Activated CD4-positive, CD25-positive, alpha-beta regulatory T cell treated with anti-CD3 and anti-CD28 coated beads, Interleukin-2, amount 50 U/mL, for 72 hours (primary cell): ENCODE measurements at places on chromosomes 7 and 10.

- DNase-seq = no peak
Observed at GRCh38 chr10:75828413-75828812, 397.0 kb downstream of the LRMDA start.

GRCh38 chr10:504121-504611, 185.3 kb downstream of the DIP2C start:
- no peak for DNase-seq

DNA sequence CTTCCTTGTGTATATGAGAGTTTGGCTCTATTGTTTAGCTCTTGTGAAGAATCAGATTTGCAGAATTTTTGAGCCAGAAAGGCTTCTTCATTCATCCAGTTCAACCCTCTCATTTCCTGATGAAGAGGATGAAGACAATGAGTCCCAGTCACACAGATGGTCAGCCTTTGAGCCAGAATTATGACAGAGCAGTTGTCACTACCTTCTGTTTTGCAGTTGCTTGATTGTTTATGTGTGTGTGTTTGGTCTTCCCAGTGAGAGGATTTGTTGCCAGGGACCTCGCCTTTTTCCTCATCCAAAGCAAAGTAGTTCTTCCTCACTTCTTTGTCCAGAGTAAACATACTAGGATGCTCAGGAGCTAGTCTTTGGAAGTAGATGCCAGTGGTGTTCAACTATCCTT, 15.6 kb downstream of the MDFIC start:
- no peak for DNase-seq

GRCh38 chr7:27362026-27362425, 119.4 kb downstream of the EVX1 start:
- DNase-seq = no peak

DNA sequence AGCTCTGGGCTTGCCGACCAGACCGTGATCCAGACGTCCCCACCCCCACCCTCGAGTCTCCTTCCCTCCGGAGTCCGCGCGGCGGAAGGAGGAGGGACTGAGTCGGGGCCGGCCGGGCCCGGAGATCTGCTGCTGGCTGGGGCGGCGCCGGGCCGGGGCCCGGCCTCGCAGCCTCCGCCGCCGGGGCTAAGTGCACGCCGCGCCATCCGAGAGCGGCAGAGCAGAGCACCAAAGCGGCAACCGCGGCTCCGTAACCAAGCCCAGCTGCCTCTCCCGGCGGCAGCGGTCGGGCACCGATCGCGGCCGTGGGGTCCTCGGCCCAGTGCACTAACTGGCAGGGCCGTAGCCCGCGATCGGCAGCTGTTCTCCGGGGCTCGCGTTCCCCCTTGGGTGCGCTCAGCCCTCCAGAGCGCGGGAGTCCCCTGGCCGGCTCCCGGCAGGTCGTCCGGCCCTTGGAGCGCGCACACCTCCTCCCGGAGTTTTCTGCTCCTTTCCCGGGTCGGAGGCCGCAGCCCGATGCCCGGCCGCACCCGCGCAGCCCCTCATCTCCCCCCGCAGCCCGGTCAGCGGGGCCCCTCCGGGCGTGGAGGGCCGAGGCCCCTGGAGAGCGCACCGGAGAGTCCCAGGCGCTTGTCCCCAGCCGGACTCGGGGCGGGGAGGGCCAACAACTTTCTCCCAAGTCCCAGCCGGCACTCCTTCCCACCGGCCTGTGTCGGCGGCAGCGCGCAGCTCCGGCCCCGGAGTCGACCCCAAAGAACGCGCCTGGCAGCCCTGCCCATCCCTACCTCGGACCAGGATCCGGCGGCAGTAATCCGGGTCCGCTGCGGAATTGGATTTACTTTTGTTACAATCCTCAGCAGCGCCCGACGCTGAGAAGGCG, 799 bp downstream of the VAX1 start:
- no peak for DNase-seq

GRCh38 chr7:127886248-127886647, 145.0 kb downstream of the LRRC4 start:
- no peak for DNase-seq

- no peak for DNase-seq
Observed at GRCh38 chr10:24039897-24040296, 169.0 kb upstream of the KIAA1217 start.
